T1000 (cell line): ENCODE measurements at places on chromosomes 1 and 21.

DNA sequence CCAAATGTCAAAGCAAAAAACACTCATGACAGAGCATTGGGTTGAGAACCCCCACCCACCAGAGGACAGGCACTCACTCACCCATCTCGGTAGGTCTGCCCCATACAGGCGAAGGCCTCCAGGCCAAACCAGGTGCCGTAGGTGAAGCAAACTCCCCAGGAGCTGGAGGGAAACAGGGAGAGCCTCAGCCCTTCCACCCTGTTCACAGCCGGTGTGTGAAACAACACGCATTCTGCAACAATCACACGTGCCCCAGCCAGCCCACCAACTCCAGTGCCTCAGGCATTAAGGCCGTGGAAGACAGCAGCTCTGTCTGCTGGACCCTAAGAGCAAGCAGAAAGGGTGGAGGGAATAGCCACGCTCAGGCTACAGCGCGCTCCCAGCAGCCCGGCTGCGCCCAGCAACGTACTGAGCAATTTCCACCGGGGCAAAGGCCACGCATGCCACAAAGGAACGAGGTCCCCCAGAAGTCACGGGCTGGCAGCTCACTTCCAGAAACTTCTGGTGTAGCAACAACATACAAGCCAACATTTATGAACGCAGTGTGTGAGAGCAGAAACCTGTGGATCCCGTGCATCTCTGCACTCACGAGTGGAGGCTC, 11.4 kb upstream of the SPATC1L start:
- DNase-seq: no peak

- DNase-seq: no peak
These were observed 203.2 kb upstream of the USP24 start for GRCh38 chr1:55418208-55419000.

- no peak for DNase-seq
These were observed 305.0 kb upstream of the ST6GALNAC5 start for GRCh38 chr1:76562292-76562691.

- DNase-seq: no peak
These were observed 47.9 kb upstream of the NBL1 start for GRCh38 chr1:19596065-19596713.

DNA sequence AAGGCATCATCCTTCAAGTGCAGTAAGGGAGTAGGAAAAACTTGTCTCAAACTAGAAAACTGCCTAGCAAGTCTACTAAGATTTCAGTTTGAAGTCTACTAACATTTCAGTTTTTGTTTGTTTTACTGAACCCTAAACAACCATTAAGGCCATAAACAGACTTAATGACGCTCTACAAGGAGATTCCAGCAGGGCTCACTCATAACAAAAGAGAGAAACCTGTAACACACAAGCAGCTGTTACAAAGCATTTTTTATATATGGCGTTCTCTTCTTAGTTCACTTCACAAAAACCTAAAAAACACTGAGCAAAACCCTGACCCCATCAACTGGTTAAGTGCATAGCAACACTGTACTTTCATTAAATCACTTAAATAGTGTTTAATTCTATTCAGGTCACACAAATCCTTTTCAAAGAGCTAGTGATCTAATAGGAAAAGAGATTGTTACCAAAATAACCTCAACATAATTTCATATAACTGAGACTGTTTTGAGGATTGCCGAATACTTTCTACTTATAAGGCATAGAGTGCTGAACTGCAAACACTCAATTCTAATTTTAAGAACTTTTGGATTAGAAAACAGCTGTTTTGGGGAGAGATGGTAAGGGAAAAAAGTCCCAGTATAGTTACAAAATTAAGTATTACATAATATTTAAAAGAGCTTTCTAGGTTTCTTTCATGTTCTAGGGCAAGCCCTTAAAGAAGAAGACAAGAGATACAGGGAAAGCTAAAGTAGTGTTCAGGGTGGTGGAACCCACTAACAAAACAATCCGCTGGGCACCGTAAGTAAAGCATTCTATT, 1.4 kb downstream of the B3GALNT2 start:
- DNase-seq: no peak

- DNase-seq: no peak
These were observed 773 bp downstream of the CNST start for GRCh38 chr1:246566813-246567645.

GRCh38 chr1:21942464-21942863, 5.4 kb upstream of the HSPG2 start:
- no peak for DNase-seq

DNA sequence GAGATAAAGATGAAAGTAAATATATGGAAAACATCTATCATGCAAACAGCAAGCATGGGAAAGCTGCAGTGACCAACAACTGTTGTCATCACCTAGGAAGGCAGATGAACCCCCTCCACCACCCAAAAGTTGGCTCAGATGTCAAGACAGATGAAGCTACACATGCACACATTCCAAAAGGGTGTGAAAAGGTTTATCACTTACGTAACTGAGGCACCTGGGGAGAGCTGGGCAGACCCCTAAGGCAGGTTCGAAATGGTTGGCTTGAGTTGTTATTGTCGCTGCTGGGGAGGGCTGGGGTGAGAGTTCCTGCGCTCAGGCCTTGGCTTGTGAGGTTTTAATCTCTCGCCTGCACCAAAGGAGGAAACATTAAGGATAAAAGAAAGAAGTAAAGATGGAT, 355.1 kb upstream of the CHRM3 start:
- no peak for DNase-seq

DNA sequence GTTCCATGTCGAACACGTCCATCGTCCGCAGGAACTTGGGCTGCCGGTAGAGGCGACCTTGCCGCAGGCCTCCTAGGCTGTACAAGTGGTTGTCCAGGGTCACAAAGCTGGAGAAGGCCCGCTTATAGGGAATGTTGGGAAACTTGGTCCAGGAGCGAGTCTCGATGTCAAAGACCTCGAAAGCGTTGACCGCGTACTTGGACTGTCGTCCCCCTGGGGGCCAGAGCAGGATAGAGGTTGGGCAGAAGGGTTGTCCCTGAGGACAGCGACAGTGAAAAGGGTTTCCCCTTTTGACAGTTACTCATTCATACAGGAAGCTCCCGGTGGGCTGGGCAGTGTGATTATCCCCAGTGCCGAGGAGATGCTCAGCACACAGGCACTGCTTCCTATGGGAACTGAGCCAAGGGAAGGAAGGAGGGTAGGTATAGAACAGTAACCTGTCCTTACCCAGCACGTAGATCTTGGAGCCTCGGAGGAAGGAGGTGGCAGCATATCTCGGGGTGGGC, 17.5 kb downstream of the KLHDC8A start:
- no peak for DNase-seq

DNA sequence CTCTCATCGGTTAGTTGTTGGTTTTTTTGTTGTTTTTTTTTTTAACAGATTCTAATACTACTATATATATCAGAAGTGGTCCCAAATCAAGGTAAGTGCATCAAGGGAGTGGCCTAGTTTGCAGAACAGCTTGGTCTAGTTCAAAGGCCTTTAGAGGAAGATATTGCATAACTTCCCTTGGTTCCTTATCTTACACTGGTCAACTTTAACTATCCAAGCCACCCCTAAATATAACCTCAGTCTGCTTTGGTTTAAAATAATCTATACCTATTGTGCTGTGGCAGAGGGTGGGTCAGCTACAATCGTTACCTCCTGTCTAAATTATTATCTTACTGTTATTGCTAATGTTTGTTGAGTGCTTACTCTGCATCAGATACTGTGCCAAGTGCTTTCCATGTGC, 6.9 kb downstream of the S100A12 start:
- DNase-seq: no peak

- no peak for DNase-seq
These were observed 147.3 kb upstream of the CD34 start for GRCh38 chr1:208058267-208058666.

DNA sequence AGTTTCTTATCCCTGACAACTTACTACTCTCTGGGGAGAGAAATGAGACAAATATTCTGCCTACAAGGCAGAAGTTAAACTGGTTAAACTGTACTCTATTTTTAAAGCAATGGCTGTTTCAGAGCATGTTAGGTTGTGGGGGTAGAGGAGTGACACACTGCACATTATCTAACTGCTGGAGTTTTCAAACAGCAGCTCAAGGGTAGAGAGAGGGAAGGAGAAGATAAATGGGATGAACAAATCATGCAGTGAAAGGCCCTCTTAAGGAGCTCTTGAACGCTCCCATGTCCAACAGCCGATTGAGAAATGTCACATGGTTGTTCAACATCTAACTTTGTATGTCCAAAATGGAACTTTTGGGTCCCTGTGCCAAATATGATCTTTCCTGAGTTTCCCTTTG, 14.0 kb upstream of the IFI44L start:
- no peak for DNase-seq

- no peak for DNase-seq
These were observed 50.8 kb downstream of the CAPN9 start for GRCh38 chr1:230797942-230798365.

DNA sequence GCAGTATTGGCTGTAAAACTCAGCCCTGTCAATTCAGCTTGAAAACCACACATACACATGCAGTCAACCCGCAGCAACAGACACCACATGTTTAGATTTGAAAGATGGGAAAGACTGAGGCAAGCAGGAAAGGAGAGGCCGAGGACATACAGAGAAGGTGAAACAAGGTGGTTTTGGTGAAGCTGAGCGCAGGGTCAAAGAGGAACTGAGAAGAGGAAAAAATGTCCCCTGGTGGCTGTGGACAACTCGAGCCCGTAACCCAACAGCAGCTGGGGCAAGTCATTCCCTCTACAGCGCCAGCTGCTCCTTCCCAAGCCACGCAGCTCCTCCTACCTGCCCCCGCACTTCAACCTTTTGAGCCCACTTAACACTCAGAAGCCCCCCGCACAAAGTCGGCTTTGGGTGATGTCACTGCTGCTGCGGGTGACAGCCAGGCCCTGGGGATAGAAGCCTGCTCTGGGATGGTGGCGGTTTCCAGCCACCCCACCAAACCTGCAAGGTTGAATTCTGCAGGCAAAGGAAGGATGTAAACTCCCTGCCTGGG, 63.0 kb downstream of the KCNN3 start:
- DNase-seq: no peak

GRCh38 chr1:189538271-189538670, 939.4 kb downstream of the BRINP3 start:
- DNase-seq: no peak

- no peak for DNase-seq
These were observed 139.9 kb downstream of the TPR start for GRCh38 chr1:186234976-186235686.

DNA sequence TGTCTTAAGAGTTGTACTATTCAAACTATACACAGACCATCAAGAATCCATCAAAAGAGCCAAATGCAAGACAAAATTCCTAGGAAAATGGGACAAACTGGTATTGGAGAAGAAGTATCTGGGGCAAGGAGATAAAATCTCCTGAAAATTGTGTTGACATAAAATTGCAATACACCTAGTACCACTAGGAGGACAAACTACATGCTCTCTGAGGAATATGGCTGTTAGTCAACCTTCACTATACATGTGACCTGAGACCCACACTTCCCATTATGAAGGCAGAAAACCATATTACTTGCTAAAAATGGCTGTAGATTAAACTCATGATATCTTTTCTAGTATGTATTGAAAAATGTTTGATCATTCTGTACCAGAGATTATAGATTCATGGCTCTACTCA, 30.0 kb downstream of the IRF2BP2 start:
- no peak for DNase-seq

- DNase-seq: peak; percentile 17
These were observed 144.0 kb downstream of the MAGI3 start for GRCh38 chr1:113534130-113534817.

GRCh38 chr1:79807816-79808215, 801.3 kb upstream of the ADGRL4 start:
- no peak for DNase-seq

DNA sequence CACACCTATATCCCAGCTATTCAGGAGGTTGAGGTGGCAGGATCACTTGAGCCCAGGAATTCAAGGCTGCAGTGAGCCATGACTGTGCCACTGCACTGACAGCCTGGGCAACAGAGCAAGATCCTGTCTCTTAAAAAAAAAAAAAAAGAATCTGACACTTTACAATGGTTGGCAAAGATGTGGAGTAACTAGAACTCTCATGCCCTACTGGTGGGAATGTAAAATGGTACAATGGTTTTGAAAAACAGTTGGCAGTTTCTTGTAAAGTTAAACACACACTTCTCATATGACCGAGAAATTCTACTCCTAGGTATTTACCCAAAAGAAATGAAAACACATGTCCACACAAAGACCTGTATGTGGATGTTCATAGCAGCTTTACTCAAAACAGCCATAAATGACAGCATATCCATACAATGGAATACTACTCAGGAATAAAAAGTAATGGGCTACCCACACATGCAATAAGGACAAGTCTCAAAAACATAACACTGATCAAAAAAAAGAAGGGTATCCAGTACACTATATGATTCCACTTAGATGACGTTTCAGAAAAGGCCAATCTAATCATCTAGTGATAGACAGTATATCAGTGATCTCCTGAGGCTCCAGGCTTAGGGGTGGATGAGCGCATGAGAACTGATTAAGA, 58.1 kb downstream of the HLCS start:
- DNase-seq: no peak

DNA sequence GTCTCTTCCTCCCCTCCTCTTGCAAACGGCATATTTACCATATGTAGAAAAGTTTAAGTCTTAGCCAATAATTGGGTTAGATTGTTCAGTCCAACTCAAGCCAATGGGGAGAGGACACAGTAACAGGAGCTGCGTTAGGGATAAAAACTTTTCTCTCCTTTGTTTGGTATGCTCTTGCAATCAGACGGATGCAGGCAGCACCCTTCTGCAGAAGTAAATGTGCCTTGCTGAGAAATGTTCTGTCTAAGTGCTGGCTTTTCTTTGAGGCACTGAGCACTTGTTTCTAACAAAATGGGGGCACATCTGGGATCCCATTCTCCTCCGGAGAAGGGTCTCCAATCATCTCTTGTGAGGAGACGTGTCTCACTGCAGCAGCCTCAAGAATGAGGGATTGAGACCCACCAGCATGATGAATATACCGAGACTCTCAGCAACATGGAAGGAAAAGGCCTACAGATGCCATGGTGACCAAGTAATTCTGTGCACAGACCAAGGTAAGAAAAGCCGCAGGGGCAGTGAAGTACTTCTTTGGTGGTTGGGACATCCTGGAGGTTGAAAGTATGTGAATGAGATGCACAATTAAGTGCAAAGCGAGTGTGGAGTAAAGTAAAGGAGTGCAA, 20.7 kb upstream of the GNG4 start:
- no peak for DNase-seq
